ENCODE measurements at places on chromosomes 7 and 10. TPM values are rescaled to one million over a fixed set of nuclear protein-coding genes. Genes with fewer than 3 reads are reported as not detected.

The CROT gene
- 17.3 TPM for total RNA-seq

The DNAJC30 gene
- 2.0 TPM for total RNA-seq

The KAZALD1 gene
- 3.8 TPM for total RNA-seq

The CTNNA3 gene
- total RNA-seq: not detected

The MMP21 gene
- not detected for total RNA-seq

The LRRC18 gene
- not detected for total RNA-seq

The KIAA1217 gene
- 24.7 TPM for total RNA-seq

The PNLIP gene
- not detected for total RNA-seq

The NXPH1 gene
- total RNA-seq: not detected

The HABP2 gene
- total RNA-seq: not detected

The PALD1 gene
- total RNA-seq: 0.71 TPM

The GJD4 gene
- total RNA-seq: not detected

The LANCL2 gene
- 13.2 TPM for total RNA-seq

The VKORC1L1 gene
- 8.8 TPM for total RNA-seq
